ENCODE measurements at places on chromosomes 1 and 21. TPM values are rescaled to one million over a fixed set of nuclear protein-coding genes. Genes with fewer than 3 reads are reported as not detected.

- no peak for DNase-seq
Measured at GRCh38 chr1:22351768-22352080, 99.9 kb upstream of the ZBTB40 start.

GRCh38 chr21:36186081-36186480, 29.5 kb downstream of the DOP1B start:
- DNase-seq = no peak

The SPRR5 gene
- total RNA-seq = not detected

DNA sequence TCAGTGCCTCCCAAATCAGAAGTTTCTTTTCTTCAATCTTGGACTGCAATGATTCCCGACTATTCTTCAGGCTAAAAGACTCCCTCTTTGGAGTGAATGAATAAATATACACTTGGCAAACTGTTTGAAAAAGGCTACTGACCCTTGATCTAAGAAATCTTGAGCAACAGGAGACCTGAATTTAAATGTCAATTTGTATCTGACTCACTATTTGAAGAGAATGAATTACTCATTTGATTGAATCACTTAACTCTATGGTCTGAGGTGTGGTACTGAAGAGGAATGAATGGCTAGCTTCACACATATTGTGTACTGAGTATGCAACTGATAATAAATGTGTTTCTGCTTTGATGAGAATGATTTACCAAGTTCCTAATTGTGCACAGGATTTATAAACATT, 4.6 kb upstream of the SMG7 start:
- DNase-seq = no peak

The SPRR4 gene
- not detected for total RNA-seq

The TMIGD3 gene
- total RNA-seq = 0.22 TPM

GRCh38 chr1:209609791-209610630, 26.5 kb downstream of the CAMK1G start:
- no peak for DNase-seq

The SHE gene
- total RNA-seq = 8.2 TPM

GRCh38 chr1:27770293-27770830, 2.7 kb upstream of the STX12 start:
- no peak for DNase-seq

DNA sequence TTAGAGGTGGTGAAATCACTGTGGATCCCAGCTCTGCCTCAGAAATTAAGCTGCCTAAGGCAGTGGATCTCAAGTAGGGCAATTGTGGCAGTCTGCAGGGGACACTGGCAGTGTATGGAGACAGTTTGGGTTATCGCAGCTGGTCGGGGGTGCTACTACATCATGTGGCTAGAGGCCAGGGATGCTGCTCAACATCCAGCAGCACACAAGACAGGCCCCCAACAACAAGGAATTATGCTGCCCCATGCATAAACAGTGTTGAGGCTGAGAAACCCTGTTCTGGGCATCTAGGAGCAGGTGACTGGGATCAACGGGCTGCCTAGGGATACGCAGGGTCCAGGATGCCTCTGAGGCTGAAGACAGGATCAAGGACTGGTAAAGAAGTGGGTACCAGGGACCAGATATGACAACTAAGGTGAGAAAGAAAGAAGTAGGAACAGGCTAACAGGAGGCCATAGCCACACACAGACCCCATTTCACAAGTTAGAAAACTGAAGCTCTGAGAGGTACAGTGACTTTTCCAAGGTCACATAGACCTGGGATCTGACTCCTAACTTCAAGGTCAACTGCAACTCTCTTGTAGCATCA, 8.7 kb downstream of the BATF3 start:
- DNase-seq = no peak

The LCE2A gene
- total RNA-seq = not detected

DNA sequence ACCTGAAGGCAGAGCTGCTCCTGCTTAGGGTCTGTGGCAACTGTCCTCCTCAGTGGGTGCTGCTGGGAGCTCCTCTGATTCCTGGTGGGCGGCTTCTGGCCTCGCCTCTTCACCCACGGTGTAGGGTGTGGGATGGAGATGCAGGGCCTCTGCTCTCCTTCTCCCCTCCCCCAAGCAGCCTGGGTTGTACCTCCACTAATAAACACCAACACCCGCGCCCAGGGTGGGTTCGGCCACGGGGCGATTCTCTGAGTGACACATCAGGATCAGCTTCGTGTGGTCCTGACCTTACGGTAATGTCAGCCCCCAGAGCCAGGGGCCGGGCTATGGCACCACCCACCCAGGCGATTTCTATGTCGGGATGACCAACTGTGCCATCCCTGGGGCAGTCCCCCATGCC, 23.7 kb downstream of the KRTAP10-1 start:
- no peak for DNase-seq

DNA sequence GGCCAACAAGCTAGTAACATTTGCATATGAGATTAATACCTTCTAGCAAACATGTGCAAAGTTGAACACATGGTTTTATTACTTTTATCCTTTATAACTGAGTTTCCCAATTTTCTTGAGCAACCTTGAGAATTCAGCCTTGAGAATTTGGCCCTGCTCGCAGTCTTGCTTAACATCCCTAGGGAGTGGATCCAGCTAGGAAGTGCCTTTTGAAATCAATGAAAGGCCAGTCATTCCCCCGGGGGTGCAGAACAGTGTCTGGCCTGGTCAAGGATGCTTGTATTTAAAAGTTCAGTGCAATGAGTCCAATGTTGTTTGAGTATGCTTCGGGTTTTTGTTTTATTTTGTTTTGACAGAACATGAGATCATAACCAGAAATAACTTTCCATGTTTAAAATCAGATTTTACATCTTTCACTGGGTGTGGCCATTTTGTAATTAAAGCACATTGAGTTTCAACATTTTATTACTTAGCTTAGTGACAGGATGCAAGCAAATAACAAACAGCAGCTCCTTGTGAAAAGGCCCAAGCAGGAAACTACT, 16.7 kb downstream of the PALMD start:
- peak; percentile 62 for DNase-seq
